Hematopoietic multipotent progenitor cell treated with erythropoietin and hydrocortisone succinate and interleukin-3 and kit ligand, for 17 days (in vitro differentiated cells): ENCODE measurements at places on chromosomes 4 and X.

GRCh38 chr4:55004831-55005230, 120.6 kb downstream of the KDR start:
- no peak for DNase-seq

DNA sequence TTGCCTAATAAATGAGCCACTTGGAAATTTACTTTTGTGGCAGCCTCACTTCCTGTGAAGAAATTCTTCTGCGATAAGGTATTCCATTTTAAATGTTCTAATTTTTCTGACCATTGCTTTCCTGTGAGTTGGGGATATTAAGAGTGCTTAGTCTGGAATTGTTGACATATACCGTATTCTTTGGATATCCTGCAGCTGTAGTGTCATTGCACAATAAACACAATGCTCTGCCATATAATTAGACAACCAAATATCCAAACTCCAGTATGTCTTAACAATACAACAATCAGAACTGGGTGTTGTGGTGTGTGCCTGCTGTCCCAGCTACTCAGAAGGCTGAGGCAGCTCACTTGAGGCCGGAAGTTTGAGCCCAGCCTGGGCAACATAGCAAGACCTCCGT, 99.4 kb downstream of the LUZP4 start:
- no peak for DNase-seq

DNA sequence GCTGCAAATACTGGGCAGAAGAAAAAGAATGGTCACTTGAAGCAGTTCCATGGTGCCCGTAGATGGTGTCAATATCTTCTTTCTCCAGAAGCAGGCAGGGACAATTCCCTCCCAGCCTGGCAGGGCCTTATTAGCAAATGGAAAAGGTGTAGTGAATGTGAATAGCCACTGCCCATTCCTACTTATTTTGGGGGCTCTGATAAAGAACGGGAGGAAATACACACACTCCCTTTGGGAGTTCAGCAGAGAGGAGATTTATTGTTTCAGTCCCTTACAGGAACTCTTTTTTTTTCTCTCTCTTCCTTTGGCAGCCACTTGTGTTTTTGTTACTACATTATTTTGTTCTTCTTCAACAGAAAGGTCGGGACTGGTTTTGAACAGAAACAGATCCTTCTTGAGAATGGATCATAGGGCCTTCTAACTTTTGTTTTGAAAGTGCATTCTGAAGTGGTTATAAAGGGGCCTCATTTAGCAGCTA, at the start of gene EMCN:
TSS of gene EMCN (minus strand) at position 159 of the 478 bp plus-strand sequence. CDS start at position 51, 108 bp downstream.
- no peak for DNase-seq

- no peak for DNase-seq
Observed at GRCh38 chr4:174835536-174835935, 6.5 kb upstream of the GLRA3 start.

DNA sequence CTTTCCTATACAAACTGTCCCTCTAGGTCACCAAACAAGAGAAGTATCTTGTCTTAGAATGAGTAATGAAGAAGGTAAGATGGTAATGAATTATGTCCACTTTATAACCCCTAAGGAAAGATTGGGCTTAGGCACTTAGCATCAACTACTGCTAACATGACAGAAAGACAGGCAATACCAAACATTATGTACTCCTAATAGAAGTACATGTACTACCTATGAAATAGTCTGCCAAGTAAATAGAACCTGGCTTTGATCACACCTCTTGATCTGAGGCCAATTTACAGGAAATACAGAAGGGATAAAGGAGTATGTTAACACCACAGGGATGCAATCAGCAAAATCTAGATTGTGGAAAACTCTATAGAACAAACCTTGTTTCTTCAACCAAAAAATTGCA, 14.1 kb upstream of the PCYT1B start:
- DNase-seq = no peak

GRCh38 chrX:43716144-43716543, 60.0 kb downstream of the MAOA start:
- no peak for DNase-seq

GRCh38 chrX:35699642-35700041, 98.5 kb upstream of the MAGEB16 start:
- DNase-seq = no peak

DNA sequence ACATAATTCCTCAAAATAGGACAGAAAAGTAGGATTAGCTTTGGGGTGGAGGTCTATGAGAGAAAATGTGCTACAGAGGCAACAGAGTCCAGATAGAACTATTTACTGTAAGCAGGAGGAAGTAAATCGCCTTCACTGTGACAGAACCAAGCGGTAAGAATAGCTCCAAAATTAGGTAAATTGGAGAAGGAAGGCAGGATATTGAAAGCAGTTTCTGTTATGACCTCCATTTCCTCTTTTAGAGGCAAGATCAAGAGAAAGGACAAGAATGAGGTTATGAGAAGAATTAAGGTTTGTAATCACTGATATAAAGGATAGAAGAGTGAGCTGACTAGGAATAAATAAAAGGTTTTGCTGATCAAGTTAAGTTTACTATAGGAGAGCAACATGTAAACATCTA, 44.1 kb upstream of the NEUROG2 start:
- DNase-seq = no peak

DNA sequence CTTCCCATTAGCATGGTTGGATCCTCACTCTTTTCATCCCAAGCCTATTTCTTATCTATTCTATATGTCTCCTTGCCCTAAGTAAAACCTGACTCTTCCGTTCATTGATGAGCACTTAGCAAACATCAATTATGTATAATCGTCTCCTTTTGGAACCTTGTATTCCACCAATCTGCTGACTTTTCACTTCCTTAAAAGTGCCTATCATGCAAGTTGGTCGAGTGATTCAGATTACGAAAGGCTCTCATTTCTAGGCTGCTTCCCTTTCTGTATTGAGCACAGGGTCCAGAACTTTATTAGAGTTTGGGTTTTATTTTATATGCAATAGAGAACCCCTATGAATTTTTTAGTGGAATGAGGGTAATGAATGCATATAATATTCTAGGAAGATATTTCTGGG, 27.1 kb upstream of the ALB start:
- DNase-seq = no peak

- DNase-seq = no peak
Observed at GRCh38 chr4:165476214-165477098, 97.6 kb downstream of the CPE start.

GRCh38 chr4:3725936-3726870, 40.0 kb upstream of the ADRA2C start:
- DNase-seq = no peak

- no peak for DNase-seq
Observed at GRCh38 chr4:108045687-108046024, 56.0 kb downstream of the HADH start.

GRCh38 chr4:181158971-181159370, 1084.2 kb upstream of the TENM3 start:
- no peak for DNase-seq

DNA sequence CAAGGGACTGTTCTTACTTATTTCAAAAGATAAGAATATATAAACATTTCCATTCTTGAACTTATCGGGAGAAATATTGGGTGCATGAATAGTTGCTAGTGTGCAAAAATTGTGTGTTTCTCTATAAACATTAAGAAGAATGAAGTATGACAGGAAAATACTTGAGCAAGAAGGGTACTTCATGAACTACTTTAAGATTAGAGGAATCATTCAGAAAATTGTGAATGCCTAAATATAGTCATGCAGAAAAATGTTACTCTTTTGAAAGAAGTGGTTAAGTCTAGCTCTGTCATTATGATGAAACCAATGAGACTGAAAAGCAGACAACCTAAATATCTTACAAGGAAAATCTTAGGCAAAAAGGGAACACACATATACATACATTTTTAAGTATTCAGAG, 207.8 kb upstream of the PCDH18 start:
- DNase-seq = no peak

GRCh38 chr4:73917081-73917501, 47.9 kb downstream of the CXCL1 start:
- DNase-seq = no peak

DNA sequence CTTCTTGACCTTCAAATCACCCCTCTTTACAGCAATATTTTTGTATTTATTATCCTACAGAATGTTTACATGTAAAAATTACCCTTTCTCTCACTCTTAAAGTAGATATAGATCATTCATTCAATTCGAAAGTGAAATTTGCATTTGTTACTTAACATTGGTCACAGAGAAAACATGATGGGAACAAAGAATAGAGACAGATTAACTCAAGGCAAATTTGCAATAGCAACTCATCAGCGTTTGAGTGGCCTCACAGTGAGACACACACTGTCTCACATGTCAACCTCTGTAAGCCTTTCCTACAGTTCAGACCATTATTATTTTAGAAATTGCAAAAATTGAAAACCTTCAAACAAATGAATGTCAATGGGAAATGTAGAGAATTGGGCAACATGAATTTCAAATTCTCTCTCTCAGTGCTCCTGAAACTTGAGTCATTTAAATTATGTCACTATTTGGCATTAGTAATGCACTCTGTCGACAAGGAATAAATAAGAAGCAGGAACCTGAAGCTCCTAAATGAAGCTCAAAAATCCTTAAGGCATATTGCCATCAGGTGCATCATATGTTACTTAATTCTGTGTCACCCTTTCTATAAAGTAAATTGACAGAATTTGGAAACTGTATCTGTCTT, 148.3 kb upstream of the ANXA10 start:
- no peak for DNase-seq

DNA sequence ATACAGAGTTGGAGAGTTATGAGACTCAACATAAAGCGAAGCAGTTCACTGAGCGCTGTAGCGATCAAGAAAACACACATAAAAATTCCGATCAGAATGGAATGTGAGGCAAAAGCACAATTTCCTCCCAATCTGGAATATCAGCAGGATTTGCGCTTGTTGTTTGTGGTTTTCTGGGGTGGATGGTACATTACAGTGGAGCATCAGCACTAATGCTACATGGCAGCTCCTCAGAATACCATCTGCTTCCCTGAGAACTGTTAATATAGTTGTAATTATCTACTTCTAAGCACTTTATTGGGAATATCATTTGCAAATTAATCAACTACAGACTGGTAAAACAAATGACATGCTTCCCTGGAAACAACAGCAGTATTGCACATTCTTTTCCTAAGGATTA, 324.1 kb upstream of the PPARGC1A start:
- DNase-seq = no peak

DNA sequence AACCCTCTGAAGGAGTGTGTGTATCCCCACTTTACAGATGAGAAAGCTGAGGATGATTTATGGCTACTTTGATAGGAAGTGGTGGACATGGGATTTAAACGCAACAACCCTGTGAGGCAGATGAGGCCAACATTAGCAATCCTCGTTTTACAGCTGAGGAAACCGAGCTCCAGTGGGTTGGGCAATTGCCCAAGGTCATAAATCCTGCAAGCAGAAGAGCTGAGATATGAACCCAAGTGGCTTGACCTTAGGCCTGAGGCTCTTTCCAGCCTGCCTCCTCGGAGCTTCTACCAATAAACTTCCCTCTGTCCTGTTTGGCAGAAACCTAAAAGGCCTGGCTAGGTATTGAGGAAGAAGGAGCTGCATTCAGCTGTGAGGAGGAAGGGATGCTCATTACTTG, 185.5 kb upstream of the RBPJ start:
- DNase-seq = no peak

- no peak for DNase-seq
Observed at GRCh38 chrX:72576141-72576894, 3.7 kb upstream of the HDAC8 start.
